ENCODE measurements at places on chromosomes 4 and X.

DNA sequence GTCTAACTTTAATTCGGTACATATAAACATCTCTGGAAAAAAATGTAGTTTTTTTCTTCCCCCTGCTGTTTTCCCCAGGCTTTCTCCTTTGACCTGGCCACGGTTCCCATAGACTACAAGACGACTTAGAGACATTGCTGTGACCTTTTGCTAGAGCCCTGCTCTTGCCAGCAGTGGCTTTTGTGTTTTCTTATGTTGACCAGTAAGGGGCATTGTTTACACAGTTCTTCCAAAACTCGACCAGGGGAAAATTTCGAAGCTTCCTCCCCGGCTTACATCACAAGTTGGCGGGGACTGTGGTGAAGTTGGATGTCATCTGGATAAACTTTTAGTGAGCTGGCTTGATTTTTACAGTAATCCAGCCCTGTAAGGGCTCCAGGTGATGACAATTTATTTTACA lies 9.3 kb downstream of the CCDC160 start:
- DNase-seq = no peak

DNA sequence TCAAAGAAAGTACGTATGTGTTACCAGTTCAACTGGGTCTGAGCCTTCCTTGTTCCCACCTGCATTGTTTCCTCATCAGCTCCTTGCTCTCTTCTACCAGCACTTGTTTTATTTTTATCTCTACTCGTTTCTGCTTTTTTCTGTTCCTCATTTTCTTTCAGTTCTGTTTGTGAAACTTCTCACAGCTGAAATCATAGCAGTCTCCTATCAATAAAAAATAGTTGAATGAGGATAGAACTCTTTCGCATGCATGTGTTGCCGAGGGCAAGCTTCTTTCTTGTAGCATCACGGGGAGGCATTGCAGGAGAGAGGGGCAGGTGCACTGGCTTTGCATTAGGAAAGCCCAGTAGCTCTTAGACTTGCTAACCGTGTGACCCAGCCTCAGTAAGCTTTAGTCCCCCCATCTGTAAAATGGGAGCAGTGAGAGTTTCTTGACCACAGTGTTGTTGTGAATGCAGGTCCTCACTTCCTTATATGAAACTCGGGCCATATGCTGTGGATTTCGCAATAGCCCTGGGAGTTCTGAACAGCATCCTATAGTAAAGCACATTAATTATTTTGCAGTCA lies 24.7 kb downstream of the OFD1 start:
- peak; percentile 63 for DNase-seq

DNA sequence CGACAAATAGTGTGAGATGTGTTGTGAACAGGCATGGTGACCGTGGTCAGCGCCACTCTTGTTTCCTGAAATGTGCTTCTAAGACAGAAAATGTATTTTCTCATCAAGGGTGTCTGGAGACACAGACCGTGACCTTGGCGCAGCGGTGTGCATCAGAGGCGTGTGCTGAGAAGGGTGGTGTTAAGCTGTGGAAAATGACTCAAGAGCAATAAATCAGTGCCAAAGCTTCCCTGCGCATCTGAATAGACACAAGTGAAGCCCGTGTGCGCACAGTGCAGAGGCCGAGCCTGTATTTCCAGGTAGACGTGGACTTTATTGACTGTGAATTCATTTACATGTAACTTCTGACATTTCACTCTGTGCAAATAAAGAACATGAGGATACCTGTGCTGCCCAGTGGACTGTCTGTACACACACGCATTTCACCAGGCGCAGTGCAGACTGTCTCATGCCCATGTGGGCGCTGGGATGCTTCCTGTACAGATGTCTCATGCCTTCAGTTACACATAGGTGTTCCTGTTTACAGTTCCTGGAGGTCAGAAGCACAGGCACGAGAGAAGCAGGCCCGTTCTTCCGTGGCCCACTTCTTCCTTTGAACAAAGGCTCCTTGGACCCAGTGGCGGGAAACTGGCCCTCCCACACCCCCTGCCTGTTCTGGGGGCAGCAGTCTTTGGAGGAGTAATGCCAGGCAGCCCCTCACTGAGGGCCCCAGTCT lies 31.9 kb downstream of the NSG1 start:
- no peak for DNase-seq

GRCh38 chrX:41491267-41492004 lies 44.3 kb downstream of the NYX start:
- DNase-seq = peak; percentile 60

- no peak for DNase-seq
Observed at GRCh38 chr4:170853422-170854021, 763.8 kb upstream of the AADAT start.

- no peak for DNase-seq
Observed at GRCh38 chrX:125384867-125385266, 65.2 kb downstream of the TEX13C start.

- no peak for DNase-seq
Observed at GRCh38 chr4:18198653-18199052, 177.1 kb upstream of the LCORL start.

DNA sequence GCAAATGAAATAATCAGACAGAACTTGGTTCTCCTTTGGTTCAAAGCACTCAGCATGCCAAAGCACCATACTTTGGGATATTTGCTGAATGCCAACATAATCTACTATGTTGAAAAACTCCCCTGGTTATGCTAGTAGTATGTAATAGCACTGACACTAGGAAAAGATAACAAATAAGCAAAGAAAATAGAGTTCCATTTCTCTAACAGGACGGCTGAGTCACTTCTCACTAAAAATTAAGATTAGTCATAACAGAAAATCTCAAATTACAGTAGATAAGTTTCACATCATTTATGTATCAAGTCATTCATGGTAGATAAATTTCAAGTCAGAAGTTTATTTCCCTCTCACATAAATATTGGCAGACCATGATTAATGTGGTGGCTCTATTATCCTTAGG lies 17.9 kb downstream of the PDHA2 start:
- no peak for DNase-seq

- DNase-seq = no peak
Observed at GRCh38 chrX:123860983-123861382, 1.1 kb downstream of the XIAP start.

DNA sequence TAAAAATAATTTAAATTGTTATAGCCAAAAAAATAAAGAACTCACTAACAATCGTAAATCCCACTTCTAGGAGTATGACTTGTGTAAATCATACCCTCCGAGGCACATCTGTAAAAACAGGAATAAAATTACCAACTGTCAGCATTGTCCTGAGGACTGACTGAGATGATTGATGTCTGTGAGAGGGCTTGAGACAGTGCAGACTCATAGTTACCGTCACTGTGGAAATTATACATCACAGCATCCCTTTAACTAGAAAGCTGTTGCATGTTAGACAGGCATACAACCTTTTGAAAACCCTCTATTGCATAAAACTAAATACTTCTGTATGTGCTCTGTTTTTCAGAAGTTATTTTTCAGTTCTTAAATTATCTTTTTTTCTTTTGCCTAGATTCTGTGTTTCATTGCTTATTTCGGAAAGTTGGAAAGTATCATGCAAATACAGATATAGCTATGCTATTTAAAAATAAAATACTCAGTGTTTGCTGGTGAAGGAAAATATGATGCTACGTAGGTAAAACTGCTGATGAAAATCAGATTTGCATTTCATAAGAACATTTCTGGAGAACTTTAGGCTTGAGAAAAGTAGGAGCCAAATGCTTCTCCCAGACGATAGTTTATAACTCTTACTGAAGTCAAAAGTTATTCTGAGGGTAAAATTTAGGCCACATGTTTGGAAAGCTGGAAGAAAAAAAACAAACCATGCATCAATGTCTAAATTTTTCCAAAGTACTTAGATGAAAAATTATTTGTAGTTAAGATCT lies 13.6 kb upstream of the RBPJ start:
- DNase-seq = no peak

- DNase-seq = peak; percentile 64
Observed at GRCh38 chr4:7596918-7597606, 162.3 kb upstream of the PSAPL1 start.

- DNase-seq = no peak
Observed at GRCh38 chr4:89364541-89364940, 56.9 kb upstream of the GPRIN3 start.

DNA sequence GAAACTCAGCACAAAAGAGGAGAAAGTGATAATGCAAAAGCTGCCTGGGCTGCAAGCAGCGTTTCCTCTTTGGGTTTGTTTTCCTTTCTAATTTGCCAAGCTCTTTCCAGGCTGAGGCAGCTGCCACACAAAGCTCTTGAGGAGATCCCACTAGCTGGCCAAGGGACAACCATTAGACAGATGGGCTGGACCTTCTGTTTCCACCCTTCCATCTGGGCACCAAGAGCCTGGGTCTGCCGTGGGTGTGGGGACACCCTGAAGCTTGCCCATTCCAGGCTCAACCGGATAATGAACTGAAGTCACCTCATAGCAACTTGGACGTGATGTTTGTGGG lies 194.6 kb upstream of the C1QTNF7 start:
- DNase-seq = no peak

GRCh38 chr4:150581641-150582051 lies 305 bp upstream of the MAB21L2 start:
- no peak for DNase-seq

DNA sequence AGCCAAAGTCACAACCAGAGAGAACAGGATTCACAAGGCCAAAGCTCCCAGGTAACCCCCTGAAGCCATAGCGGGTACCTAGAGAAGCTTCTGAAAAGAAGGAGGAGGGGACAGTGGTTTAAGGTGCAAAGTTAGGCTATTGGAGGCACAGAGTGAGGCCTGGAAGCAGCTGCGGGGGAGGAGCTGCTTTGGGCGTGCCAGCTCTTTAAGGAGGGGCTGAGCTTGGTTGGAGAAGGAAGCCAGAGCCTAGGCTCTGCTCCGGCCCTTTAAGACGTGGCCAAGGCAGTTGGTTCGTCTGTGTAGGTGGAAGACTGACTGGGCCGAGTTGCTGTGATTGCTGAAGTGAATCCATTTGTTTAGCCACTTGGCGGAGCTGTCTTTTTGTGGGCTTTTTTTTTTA lies 1.5 kb downstream of the KLF8 start:
- no peak for DNase-seq

DNA sequence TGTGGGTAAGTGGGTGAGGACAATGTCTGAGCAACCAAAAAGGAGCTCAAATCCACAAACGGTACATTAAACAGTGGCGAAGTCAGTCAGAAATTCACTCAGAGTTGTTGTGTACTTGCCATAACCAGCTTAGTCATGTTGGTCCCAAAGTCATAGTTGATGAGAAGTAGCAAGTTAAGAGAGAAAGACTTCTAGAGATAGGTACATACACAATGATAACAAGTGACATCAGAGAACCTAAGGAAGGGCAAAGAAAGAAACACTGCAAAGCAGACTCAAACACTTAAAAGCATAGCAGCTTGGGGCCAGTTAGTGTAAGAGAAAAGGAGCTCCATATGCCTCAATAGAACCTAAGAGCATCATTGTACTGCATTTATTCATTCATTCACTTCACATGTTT lies 30.2 kb downstream of the DYNLT3 start:
- no peak for DNase-seq

GRCh38 chr4:15677507-15677988 lies 4.1 kb upstream of the FAM200B start:
- DNase-seq = no peak

DNA sequence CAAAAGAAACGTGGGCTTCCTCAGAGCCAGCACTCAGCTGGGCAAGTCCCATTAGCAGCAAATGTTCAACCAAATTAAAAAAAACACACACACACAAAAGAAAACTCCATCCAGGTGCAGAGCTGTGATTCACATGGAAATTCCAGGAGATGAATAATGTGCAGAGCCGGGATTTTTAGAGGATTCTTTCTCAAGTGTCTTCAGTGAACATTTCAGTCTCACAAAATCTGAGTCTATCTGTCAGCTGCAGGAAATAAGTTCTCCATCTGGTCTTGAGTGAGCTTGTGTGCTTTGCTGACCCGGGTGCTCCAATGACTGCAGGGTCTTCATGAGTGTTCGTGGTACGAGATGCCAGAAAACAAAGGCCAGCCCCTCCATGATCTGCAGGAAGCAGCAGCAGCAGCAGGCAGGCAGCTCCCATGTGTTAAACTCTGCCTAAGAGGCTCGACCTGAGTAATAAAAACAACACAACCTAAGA lies 44.3 kb downstream of the RASGEF1B start:
- DNase-seq = no peak

- DNase-seq = no peak
Observed at GRCh38 chrX:101999644-102000539, 68.1 kb upstream of the ZMAT1 start.

GRCh38 chr4:15416357-15417232 lies 11.2 kb upstream of the C1QTNF7 start:
- peak; percentile 52 for DNase-seq

DNA sequence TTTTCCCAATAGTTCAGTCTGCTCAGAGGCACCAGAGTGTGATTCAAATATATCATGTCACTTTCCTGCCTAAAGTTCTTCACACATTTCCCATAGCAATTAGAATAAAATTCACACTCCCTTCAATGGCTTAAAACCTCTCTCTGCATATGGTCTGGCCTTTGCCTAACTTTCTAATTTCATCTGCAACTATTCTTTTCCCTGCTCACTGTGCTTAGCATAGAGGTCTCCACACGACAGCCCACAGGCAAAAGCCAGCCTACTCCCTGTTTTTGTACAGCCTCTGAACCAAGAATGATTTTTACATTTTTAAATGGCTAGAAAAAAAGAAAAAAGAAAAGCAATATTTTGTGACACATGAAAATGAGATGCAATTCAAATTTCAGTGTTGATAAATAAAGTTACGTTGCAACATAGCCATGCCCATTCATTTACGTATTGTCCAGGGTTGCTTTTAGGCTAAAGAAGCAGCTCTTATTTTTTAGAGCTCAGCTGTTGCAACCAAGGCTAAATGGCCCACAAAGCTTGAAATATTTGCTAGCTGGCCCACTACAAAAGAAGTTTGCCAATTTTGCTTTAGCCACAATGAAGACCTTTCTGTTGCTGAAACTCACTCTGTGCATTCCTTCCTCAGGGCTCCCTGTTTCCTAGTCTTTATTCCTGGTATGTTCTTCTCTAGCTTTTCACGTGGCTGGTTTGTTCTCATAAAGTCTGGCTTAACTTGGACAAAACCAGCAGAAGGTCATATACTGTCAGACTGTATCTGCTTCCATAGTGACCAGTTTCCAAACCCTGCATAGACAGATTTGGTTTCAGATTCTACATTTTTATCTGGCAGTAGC lies 26.6 kb upstream of the IRF2 start:
- DNase-seq = no peak

DNA sequence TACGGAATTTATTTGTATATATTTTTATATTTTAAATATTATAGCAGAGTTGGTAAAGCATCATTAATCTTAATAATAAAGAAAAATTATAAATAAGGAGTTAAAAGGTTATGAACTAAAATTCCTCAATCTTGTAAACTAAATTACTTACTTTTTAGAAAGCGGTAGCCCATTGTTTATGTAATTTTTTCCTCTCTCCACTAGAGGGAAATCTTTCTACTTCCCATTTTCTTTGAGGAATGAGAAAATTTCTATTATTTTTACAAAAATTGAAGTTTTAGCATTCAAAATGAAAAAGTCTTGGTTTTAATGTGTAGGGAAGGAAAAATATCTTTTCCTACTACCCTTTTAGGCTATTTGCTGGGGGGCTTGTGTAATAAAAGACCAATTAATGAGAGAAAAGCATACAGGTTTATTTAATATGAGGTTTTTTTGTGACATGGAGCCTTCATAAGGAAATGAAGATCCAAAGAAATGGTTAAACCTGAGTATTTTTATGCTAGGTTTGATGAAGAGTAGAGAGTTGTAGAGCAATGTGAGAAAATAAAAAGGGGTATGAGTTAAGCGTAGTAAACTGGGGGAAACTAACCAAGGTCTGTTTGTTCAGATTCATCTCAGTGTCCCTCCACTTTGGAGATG lies 68.7 kb upstream of the ADAD1 start:
- no peak for DNase-seq

- DNase-seq = no peak
Observed at GRCh38 chr4:10730590-10730989, 46.0 kb upstream of the CLNK start.

GRCh38 chr4:156638925-156639605 lies 332.5 kb downstream of the PDGFC start:
- DNase-seq = no peak
